ENCODE measurements at places on chromosomes 4 and X.

- DNase-seq: no peak
Observed at GRCh38 chr4:147012059-147012707, 66.5 kb upstream of the TTC29 start.

DNA sequence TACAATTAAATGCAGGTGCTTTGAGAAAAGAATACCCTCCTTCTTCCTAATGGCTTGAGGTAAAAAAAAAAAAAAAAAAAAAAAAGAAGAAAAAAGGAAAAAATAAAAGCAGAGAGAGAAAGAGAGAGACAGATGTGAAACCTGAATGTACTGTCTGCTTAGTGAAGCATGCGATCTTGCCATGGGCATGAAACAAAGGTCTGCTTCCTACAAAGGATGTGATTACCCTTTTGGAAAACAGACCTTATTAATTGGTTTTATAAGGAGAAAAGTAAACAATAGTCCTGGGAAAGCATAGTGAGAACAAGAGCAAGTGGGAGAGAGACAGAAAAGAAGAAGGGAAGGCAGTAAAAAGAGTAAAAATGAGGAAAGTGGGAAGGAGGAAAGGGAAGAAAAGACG is 526.1 kb upstream of the PABPC4L start:
- no peak for DNase-seq

DNA sequence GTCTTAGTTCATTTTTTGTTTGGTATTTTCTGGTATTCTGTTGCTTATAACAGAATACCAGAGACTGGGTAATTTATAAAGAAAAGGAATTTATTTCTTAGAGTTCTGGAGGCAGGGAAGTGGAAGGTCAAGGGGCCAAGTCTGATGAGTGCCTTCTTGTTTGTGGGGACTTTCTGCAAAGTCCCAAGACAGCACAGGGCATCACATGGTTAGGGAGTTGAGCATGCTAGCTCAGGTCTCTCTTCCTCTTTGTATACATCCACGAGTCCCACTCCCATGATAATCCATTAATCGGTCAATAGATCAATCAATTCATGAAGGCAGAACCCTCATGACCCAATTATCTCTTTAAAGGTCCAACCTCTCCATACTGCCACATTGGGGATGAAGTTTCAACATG is 31.1 kb downstream of the IL13RA1 start:
- DNase-seq: no peak

GRCh38 chrX:137982472-137983172 is 416.7 kb downstream of the ZIC3 start:
- no peak for DNase-seq

- no peak for DNase-seq
Observed at GRCh38 chr4:138567696-138568095, 325.5 kb upstream of the SLC7A11 start.

- DNase-seq: no peak
Observed at GRCh38 chr4:145483514-145483913, 1.9 kb downstream of the SMAD1 start.

DNA sequence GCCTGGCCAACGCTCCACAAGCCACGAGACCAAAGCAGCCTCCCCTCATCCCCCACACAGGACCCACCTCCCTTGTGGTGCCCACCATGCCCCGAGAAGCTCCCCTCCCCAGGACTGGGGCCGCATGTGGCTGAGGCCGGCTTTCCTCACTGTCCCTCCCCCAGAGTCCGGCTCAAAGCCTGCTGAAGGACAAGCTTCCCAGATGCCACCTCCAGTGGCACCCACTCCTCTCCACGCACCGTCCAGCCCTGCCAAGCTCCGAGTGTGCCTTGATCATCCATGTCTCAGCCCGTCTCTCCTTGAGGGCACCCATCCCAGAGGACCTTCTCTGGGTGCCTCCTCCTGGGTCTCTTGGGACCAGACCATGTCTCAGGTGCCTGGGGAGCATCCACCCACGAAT is 58.8 kb upstream of the MXD4 start:
- DNase-seq: no peak

DNA sequence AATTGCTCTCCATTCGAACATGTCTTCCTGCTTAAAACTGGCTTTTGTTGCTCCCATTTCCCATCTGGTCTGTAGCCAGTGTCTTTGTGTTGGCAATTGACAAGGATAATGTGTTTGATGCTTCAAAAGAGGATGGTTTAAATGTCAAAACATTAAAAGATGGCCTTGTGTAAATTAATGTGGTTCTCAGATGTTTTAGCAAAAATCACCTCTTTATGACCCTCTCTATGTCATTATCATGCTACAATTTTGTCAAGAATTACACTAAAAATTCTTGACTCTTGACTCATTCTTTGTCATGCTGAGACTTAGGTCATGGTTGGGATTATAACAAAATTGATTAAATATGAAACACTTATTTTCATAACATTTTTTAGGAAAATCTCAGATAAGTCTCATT is 47.4 kb downstream of the TMEM131L start:
- no peak for DNase-seq

GRCh38 chr4:55722132-55722531 is 86.0 kb upstream of the NMU start:
- peak; percentile 2 for DNase-seq

- no peak for DNase-seq
Observed at GRCh38 chrX:129779747-129780146, at the start of gene SASH3. SASH3 (plus strand) TSS chrX:129779949; CDS start chrX:129780098, 149 bp downstream.

GRCh38 chr4:107279733-107280132 is 243.6 kb upstream of the DKK2 start:
- DNase-seq: no peak

DNA sequence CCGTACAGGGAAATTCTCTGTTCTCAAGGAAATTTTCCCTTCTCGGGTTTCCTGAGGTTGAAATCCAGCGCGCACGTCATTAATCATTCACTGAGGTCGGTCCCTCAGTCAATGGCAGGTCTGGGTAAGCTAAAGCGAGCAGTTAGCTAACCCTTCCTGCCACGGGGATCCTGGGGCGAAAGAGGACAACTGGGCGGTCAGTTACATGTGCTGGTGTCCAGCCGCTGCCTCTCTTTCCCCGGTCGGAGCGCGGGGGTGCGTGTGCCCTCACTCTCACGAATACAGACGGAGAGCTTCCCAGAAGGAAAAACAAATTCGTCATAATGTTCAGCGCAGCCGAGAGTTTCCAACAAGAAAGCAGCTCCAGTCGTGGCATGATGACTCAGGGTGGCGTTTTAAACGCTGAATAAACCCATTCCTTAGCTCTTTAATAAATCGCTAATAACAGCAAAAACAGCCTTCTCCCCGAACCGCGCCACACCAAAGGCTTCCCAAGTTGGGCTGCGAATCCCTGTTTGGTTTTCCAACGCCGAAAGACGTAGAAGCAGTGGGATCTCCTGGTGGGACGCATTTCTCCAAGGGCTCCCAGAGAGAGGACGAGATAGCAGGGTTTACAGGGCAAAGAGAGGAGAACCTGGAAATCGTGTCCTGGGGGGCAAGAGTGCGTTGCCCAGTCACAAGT is 752 bp upstream of the FGF5 start:
- DNase-seq: no peak

DNA sequence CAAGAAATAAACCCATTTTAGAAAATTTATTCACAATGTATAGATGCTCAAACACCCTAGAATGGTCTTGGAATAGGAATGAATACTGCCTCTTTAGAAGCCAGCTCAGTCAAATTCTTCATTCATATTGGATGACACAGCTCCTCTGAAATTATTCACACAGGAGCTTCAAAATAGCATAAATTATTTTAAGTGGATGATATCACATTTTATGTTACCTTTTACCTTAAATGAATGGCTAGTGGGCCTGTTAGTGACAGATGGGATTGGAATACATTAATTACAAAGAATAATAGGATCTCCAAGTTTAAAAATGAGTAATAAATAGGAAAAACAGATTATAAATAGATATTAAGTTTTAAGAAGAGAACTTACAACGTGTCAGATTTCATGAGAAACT is 184.4 kb downstream of the GABRB1 start:
- no peak for DNase-seq

GRCh38 chr4:142840516-142841123 is 5.5 kb downstream of the INPP4B start:
- no peak for DNase-seq

DNA sequence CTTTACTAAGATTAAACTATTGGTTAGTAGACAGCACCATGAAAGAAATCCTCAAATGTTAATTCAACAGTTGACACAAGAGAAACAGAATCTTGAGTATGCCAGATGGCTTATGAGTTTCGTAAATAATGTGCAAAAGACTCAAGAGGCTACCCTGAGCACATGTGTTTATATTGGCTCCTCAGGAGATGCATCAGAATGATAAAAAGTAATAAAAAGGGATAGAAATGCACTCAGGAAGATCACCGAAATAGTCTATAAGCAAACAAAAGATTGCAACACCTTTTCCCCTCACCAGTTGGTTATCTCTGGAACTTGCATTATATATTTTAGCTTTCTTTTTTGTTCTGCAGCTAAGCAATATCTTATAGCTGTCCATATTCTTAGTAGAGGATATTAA is 84.4 kb downstream of the SCFD2 start:
- DNase-seq: peak; percentile 12

GRCh38 chr4:159871141-159871540 is 768.3 kb downstream of the RAPGEF2 start:
- no peak for DNase-seq

GRCh38 chr4:98484031-98484430 is 174.4 kb downstream of the TSPAN5 start:
- DNase-seq: no peak

- no peak for DNase-seq
Observed at GRCh38 chrX:23727206-23727605, 15.9 kb downstream of the ACOT9 start.

DNA sequence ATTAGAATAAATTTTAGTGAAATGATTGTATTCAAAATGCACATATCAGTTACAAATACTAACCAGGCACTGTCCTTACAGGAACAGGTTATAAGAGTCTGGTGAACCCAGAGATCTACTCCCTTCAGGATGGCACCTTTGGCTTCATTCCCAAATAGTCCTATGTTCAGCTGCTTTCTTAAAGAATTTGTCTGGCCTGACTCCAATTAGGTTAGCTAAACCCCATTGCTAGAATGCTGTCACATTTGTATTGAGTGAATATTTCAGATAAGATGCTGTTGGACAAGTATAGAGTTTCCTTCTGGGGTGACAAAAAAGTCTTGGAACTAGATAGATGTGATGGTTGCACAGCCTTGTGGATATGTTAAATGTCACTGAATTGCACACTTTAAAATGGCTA is 69.4 kb downstream of the EFHC2 start:
- no peak for DNase-seq
